ENCODE measurements at places on chromosomes 11 and 22.

- no peak for DNase-seq
Measured at GRCh38 chr11:79482800-79483199, 42.0 kb upstream of the TENM4 start.

DNA sequence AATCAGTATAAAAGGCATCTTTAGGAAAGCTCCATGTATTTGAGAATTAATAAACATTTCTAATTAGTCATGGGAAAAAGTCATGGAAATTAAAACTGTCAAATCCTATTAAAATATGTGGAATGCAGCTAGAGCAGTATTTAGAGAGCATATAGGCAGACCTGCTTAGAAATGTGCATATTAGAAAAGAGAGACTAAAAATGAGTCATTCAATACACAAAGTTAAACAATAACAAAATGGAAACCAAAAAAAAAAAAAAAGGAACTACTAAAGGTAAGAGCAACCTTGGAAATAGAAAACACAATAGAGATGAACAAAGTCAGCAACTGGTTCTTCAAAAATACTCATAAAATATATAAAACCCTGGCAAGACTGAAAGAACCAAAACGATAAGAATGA lies 59.7 kb upstream of the RASSF10 start:
- no peak for DNase-seq

- no peak for DNase-seq
Measured at GRCh38 chr11:72112978-72113808, 698 bp upstream of the ANAPC15 start.

DNA sequence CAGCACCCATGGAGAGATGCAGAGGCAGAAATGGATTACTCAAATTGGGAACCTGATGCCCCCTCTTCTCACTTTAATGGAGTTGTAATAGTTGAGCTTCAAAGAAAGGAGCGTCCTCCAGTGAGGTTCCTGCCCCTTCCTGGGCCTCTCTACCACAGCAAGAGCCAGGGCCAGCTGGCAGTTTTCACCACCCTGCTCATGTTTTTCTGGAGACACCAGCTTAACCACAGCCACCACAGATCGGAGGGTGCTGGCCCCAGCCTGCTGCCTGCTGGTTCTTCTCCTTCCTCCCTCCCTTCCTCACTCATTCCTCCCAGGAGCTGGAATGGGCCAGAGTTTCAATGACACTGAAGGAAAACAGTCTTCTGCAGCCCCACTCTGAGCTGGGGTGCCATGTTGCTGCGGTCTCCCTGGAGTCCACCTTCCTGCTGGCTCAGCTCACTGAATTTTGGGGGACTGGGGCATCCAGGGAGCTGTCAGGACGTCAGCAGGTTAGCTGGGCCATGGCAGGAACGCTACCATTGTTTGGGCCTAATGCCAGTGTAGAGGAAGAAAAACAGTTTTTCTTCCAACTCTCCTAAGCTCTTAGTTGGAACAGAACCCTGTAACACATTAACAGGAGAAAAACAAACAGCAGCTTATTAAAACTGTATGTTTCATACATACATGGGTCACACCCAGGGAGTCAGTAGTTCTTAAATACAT lies 57.7 kb downstream of the TRAF6 start:
- DNase-seq, result no peak

DNA sequence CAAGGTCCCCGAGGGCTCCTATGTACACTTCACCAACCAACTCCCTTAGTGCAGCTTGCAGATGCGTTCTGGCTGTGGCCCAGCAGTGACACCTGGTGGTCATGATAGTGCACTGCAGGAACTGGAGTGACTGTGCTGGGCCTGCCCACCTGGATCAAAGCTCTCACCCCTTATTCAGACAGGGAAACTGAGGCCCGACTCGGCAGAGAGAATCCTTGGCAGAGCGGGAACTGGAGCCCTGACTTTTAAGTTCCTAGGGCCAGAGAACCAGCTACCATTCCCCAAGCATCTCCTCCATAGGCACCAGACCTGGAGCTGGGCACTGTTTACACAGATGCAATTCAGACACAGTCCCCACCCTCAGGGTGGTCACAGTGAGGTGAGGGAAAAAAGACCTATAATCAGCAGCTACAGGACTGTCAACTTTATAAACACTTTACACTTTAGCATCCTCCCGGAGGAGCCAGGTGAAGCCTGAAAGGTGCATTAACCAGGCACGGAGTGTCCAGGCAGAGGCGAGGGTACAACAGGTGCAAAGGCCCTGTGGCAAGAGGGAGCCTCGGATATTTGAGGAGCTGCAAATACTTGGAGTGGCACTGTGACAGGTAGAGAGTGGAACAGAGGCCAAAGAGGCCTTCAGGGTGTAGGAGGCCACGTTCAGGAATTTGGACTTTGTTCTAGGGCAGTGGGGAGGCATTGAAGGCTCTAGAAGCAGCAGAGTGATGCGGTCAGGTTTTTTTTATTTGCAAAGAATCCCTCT lies 22.0 kb downstream of the RHBDD3 start:
- DNase-seq, result no peak

GRCh38 chr11:33885338-33886005 lies 6.4 kb downstream of the LMO2 start:
- DNase-seq, result no peak

GRCh38 chr11:110455718-110456117 lies 26.0 kb downstream of the FDX1 start:
- DNase-seq, result no peak

DNA sequence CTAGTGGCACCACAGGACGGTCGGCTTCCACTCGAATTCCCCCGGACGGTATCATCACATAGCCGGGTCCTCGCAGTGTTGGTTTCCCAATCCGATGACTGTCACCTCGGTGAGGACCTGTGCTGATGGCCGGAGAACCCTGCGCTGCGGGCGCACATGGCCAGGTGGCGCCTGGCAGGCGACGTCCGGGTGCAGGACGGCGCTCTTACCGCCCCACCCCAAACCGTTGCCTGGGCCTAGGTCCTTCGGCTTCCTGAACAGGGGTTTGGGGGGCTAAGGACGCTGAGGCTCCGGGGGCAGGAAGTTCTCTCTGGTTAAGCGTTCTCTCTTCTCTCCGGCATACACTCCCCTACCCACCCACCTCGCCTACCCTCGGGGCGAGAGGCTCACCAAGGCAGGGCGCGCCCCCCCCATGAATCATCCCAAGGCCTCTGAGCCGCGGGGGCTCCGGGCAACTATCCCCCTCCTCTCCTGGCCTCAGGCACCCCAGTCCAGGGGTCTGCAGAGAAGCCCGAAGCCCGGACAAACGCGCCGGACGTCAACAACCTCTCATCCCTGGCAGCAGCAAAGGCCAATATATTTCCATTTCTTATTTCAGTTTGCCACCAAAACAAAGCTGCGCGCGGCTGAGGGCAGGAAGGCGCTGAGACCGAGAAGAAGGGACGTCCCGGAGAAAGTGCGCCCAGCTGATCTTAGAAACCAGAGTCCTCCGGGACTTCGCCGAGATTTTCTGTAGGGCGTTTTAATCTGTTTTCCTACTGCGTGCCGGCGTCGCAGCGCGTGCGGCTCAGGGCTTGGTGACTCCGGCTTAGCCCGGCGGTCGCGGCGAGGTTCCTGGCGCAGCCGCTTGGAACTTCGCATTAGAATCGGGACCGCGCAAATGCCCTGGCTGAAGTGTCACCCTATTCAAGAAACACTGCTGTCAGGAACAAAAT lies 5.6 kb downstream of the ALX4 start:
- no peak for DNase-seq

DNA sequence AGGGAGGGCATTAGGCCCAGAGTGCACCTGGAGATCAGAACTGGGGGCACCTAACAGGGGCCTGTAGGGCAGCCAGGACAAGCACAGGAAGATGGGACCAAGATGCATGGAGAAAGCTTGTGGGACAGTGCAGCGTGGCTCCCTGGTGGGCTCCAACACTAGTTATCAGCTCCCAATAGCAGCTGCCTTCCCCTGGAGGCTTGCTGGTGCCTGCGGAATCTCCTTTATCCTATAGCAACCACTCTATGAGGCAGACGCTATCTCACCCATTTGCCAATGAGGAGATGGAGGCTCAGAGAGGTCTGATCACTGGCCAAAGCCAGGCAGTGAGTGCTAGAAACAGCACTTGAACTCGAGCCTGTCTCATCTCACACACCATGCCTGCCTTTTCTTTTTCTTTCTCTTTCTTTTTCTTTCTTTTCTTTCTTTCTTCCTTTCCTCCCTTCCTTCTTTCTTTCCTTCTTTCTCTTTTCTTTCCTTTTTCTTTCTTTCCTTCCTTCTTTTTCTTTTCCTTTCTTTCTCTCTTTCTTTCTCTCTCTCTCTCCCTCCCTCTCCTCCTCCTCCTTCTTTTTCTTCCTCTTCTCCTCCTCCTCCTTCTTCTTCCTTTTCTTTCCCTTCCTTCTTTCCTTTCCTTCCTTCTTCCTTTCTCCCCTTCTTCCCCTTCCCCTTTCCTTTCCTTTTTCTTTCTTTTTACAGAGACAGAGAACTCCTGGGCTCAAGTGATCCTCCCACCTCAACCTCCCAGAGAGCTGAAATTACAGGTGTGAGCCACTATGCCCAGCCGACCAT lies 16.1 kb upstream of the SEC14L4 start:
- DNase-seq, result no peak

GRCh38 chr11:114705280-114706024 lies 27.1 kb downstream of the NXPE2 start:
- DNase-seq, result no peak

GRCh38 chr22:41504397-41504796 lies 35.5 kb downstream of the ACO2 start:
- no peak for DNase-seq

DNA sequence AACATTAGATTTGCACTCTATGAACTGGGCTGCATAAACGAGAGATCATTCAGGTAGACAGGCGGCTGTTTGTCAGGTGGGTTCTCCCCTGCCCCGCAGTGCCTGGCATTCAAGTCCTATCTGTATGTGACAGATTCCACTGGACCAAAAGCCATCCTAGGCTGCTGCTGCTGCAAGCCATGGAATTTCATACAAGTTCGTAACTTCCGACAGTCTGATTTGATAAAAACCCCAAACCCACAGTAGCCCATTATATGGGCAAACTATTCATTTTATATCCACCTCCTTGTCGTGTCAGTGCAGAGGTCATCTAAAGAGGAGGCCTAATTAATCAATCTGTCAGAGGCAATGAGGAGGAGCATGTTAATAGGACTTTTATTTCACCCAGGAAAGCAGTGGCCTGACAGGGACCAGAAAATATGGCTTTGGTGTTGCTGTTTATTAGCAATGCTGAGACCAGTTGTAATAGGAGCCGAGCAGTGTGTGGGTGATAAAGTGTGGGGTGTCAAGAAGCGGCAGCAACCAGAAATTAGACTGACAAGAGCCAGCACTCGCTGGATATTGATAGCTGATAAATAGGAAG lies 124.2 kb downstream of the ARL14EP start:
- no peak for DNase-seq

GRCh38 chr11:11265994-11266606 lies 87.0 kb downstream of the CSNK2A3 start:
- DNase-seq, result no peak

DNA sequence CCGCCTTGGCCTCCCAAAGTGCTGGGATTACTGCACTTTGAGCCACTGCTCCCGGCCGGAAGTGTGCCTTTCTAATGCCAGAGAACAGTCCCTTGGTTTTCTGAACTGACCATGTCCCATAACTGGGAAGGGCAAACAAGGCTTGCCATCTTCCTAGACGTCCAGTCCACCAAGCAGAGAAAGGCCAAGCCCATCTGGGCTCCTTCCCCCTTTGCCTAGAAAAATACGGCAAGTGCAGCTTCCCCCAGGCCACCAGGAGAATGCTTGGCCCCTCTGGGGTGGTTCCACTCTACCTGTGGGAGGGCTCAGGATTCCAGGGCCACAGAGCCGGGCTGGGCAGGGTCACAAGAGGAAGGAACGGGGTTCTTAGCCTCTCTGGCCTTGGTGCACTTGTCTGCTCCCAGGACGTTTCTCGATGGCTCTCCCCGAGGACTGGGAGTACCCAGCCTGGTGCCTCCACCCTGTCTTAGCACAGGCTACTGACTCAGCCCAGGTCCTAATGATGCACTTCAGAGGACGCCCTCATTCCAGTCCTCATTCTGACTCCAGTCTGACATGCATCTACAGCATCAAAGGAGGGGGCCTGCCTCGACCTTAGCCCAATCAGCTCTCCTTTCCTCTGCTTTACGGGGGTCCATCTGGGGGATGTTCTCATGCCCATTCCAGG lies 1.2 kb downstream of the USP2 start:
- DNase-seq, result no peak

- DNase-seq, result no peak
Measured at GRCh38 chr11:115338476-115338875, 165.7 kb downstream of the CADM1 start.

DNA sequence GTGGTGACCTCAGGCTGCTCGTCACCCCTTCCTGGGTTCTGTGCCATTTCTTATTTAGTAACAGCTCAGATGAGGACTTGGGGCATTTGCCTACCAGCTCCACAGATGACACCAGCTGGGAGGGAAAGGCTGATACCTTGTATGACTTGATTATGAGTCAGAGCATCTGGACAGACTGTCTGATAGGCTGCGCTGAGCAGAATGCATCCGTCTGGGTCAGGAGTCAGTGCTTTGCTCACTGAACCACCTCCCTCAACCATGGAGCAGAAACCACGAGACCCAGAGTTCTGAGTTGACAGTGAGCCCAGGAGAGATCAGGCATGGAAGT lies 6.8 kb downstream of the ST14 start:
- no peak for DNase-seq

- DNase-seq, result no peak
Measured at GRCh38 chr11:125621995-125622394, 3.0 kb upstream of the CHEK1 start.

All from GOT3 (cell line).